ENCODE measurements at places on chromosomes 5 and 9.

DNA sequence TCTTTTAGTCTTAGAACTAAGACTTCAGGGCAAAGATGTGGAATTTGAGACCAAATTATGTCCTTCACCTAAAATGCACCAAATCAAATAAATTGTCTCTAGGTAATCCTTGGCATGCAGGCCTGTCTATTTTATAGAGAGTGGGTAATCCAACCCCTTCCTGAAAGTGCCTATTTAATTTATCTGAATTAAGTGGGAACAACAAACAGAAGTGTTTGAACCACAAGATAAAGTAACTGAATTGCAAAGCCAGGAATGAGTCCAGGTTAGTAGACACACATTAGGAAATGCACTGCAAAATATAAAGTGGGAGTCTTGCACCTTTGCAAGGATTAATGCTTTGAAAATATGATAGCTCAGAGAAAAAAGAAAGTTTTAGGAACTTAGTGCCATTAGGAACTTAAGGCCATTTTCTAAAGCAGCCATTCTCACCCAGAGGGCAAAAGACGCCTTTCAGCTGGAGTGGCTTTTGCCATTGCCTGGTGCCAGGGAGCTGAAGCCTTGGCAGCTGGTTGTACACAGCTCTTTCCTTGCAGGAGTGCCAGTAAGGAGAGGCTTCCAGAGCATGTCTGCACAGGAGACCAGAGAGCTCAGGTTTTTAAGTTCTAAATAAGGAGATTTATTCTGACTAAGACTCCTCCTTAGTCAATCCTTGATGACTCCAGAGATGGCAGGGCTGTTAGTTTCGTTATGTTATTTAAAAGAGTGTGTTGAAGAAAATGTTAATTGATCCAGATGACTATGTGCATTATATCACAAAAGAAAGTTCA is 151.7 kb upstream of the ELL2 start:
- DNase-seq, result no peak

DNA sequence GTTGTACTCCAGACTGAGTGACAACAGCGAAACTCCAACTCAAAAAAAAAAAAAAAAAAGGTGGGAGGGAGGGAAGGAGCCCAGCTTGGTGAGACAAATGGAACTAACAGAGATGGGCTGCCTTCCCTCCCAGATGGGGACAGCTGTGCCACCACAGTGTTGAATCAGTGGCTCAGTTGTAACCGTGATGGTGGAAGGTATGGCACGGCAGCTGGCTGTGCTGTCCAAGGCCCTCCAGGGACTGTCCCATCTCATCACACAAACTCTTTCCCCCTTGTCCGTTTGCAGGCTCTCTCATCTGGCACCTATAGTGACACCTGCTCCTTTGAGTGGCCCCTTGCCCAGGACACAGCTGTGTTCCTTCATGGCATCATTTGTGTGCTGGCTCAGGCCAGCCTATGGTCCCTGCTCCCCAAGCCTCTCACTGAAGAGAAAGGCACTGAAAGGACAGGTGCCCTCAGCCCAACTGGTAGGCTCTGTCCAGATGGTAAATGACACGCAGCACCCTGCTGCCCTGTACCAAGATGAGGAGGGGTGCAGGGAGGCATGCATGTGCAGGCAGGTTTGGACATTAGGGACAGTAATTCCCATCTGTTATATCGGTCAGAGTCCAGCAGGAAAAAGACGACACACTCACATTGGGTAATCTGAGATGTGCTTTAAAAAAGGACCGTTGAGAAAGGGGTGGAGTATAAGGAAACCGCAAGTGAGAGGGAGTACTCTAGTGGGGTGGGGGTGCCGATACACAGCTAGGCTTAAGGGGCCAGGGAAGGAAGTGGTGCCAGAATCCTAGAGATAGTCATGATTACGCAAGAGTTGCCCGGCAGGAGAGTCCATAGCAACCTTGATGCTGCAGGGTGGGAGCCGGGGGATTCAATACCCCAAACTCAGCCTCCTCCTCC is 4.3 kb downstream of the SMIM33 start:
- DNase-seq, result peak; percentile 72

GRCh38 chr9:121325387-121325786 is 44.7 kb downstream of the STOM start:
- no peak for DNase-seq

GRCh38 chr9:95307538-95307937 is 10.0 kb downstream of the FANCC start:
- no peak for DNase-seq

- DNase-seq, result no peak
These were observed 3.2 kb upstream of the NRARP start for GRCh38 chr9:137305060-137305797.

GRCh38 chr9:128899566-128900322 is 17.8 kb downstream of the LRRC8A start:
- DNase-seq, result no peak

DNA sequence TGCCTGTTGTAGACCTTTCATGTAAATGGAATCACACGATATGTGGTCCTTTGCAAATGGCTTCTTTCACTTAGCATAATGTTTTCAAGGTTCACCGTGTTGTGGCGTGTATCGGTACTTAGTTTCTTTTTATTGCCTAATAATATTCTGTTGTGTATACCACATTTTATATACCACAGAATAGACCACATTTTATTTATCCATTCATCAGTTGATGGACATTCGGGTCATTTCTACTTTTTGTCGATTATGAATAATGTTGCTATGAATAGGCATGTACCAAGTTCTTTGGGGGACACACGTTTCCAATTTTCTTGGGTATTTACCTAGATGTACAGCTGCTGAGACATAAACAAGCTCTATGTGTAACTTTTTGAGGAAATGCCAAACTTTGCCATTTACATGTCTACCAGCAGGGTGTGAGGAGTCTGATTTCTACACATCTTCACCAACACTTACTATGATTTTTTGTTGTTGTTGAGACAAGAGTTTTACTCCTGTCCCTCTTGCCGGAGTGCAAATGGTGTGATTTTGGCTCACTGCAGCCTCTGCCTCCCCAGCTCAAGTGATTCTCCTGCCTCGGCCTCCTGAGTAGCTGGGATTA is 144.7 kb downstream of the RGS3 start:
- DNase-seq, result no peak

DNA sequence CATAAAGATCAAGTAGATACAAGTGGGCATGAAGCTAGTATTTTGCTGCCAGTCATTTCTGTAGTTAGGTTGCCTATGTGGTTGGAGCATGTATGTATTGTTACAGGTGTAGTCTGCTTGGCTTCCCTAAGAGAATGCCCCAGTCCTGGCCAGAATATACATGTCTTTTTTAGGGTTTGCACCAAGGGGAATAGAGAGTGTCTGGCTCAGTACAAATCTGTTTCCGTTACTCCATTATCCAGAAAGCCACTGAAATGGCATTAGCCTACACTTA is 23.2 kb downstream of the TGFBR1 start:
- no peak for DNase-seq

GRCh38 chr5:61612431-61612830 is 280.4 kb downstream of the ZSWIM6 start:
- no peak for DNase-seq

DNA sequence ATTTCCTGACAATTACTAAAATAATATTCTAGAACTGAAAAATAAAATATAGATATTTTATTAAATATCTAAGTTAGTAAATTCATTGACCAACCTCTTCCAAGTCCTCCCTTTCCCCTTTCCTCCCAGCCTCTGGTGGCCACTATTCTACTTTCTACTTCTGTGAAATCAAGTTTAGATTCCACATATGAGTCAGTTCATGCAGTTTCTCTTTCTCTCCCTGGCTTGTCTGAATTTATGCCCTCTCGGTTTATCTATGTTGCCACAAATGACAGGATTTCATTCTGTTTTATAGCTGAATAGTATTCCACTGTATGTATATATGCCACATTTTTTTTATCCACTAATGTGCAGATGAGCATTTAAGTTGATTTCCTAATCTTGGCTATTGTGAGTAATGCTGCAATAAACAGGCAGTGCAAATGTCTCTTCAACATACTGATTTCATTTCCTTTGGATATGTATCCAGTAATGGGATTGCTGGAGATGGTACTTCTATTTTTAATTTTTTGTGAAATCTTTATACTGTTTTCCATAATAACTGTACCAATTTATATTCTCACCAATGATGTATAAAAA is 52.3 kb downstream of the WDR36 start:
- DNase-seq, result peak; percentile 9

GRCh38 chr9:86713970-86714369 is 233.3 kb downstream of the GAS1 start:
- peak; percentile 78 for DNase-seq

DNA sequence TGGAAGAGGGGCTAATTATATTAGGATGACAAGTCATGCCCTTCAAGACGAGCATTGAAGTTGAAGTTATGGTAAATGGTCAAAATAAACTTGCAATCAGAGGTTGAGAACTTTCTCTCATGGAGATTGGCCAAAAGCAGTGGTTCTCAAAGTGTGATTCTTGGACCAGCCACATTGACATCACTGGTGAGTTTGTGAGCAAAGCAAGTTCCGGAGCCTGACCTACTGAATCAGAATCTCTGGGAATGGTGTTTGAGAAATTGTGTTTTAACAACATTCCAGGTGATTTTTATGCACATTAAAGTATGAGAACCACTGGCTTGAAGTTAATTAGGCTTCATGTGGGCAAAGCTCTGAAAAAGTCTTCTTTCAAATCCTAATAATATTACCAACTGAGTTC is 403.5 kb downstream of the ZSWIM6 start:
- DNase-seq, result no peak

- DNase-seq, result peak; percentile 86
These were observed 79.2 kb upstream of the ABCA1 start for GRCh38 chr9:105007143-105007542.

DNA sequence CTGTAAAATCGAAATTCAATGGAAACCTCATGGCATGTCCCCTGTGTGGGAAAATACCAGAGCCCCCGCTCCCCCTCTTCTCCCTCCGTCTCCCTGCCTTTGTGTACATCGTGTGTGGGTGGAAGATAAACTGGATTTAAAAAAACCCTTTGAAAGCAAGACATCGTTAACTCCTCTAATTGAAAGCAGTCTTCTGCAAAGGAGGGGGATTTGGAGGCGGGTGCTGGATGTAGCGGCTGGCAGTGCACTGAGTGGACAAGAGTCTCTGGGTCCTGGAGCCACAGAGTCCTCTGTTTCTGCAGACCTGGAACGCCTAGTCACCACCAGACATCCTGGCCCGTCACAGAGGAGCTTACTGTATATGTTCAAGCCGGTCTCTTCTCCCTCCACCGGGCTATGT is 169.4 kb downstream of the PAPPA start:
- DNase-seq, result no peak

DNA sequence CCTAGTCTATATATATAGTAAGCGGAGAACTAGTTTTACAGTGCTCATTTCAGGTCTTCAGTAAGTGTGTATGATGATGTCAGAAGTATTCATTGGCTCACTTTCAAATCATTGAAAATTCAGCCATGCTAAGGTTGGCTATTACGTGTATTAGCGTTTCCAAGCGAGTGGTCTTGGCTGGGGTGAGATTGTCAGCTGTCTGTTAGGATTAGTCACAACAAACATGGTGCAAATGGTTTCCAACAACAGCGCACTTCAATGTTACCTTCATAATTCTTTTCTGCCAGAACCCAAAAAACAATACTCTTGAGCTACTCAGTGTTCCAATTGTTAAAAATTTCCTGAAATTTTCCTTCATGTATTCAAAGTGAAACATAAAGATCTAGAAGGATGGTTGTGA is 283.0 kb downstream of the AOPEP start:
- DNase-seq, result no peak

DNA sequence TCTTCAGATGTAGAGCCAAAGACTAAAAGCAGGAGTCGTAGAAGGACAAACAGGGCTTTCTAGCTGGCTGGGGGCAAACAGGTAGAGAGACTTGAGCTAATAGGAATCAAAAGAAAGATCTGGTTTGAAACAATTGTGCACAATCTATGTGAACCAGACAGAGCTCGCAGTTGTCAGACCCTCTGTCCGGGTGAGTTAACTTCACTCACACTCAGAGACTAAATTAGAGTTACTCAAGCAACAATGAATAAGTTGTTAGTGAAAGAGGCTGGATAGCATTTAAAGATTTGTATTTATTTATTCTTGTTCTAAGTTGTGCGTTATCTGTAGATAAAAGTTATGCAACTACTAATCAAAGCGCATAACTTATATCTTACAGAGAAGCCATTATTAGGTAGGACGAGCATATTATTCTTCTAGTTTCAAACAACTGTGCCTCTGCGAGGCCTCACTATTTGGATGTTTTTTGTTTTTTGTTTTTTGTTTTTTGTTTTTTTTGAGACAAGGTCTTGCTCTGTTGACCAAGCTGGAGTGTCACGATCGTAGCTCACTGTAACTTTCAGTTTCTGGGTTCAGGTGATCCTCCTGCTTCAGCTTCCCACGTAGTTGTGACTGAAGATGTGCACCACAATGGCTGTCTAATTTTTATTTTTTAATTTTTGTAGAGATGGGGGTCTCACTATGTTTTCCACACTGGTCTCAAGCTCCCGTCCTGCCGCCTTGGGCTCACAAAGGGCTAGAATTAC is 13.2 kb upstream of the LNPEP start:
- no peak for DNase-seq

DNA sequence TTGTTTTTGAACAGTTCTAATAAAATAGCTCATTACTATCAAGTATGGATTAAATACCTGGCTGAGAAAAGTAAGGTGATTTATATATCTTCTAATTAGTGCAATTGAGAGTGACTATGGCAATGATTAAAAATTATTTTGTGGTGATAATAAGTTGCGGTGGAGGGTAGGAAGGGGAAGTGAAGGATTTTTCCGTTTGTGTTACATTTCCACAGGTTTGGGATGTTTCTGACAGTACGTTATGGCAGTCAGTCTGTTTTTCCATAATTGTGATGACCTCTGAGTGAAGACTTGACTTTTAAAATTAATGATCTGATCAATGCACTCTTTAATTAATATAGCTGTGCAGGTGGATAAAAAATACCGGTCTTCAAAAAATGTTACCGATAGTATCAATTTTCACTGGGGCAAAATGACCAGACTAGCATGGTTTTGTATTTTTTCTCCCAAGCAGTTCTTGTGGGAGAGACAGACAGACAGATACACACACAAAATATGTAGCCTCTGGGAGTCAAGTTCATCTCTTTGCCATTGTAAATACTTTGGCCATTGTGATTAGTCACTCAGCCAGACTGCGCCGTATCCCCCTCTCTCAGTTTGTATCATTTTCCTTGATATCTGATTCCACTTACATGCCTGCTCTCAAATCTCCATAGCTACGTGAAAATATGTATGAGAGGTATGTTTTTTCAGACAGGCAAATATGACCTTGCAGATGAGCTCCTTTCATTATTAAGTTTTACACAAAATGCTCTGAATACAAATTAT is 60.2 kb downstream of the ARHGAP26 start:
- DNase-seq, result peak; percentile 25

DNA sequence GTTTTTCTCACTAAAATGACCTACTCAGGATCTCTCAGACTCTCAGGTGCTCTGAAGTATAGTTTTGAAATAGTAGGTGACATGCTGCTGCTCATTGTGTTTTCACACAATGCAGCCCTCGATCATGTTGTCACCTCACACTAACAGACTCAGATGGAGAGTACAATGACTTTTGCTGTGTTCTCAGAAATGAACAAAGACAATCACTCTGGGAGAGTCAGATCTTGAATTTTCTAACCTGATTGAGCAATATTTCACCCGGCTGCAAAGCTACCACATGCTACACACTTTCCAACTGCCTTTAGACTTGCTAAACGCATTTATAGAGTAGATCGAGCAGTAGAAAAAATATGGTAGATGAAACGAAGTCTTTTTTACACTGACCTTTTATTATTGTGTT is 113.4 kb downstream of the ST8SIA4 start:
- DNase-seq, result no peak

Data from fibroblast of skin of left quadriceps (primary cell).